ENCODE measurements at places on chromosomes 12 and 14.

GRCh38 chr12:69428351-69429073 lies 41.7 kb upstream of the FRS2 start:
- no peak for DNase-seq

DNA sequence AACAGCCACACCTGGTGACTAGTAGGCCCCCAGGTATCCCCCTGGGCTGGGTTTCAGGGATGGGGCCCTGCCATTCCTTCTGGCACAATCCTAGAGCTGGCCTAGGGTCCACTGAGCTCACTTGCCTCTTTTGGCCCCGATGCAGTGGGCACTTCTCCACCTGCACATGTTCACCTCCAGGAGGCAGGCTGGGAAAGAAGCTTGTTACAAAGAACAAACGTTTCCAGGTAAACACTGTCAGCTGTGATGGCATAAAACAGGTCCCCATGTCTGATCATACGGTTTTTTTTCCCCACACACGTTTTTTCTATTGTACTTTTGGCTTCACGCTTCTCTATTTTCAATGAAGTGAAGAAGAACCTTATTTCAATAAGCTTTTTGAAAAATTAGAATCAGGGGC lies 15.8 kb upstream of the HVCN1 start:
- DNase-seq, result no peak

- no peak for DNase-seq
Measured at GRCh38 chr12:81461163-81461562, 298.0 kb downstream of the PPFIA2 start.

DNA sequence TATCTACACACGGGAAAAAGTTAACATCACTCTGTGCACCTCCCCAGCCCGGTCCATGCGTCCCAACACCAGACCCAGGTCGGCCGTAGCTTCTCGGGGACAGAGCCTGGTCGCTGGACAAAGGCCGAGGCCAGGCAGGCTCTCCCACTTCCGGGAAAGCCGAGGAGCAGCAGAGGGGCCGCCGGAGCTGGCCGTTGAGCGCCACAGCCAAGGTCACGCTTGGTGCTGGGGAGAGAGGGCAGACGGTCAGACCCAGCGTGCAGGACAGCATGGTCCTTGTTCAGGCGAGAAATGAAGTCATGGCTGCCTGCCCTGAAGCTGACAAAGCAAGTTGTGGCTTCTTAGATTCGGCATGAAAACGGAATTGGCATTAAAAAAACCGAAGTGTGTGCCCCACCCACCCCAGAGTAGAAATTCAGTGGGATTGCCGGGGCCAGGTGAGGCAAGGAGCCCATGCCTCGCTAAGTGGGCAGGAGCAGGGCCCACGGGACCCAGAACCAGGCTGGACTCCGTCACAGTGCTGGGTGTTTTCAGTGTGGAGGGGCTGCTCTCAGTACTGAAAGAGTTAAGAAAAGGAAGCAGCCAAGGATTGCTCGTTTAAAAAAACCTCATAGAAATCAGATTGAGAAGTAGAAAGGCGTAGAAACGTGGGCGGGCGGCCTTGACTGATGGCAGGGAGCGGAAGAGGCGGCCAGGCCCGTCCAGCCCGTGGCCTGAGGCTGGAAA lies 4.3 kb downstream of the ARL6IP4 start:
- no peak for DNase-seq

DNA sequence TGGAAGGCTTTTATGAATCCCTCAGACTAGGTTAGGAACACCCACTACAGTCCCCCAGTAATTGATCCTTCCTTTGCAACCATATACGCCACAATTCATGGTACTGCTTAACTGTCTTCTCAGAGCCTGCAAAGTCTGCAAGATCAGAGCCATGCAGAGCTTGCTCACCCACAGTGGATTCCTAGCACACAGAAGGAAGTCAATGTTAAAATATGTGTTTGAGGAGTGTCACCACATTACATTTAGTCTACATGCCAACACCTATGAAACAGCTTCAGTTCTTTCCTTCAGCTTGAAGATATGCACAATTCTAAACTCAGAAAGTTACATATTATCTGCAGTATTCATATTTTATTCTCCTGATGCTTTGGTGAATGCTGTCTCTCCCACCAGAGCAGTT lies 138.5 kb downstream of the NDUFA12 start:
- no peak for DNase-seq

GRCh38 chr12:8491646-8492530 lies 21.4 kb upstream of the CLEC4D start:
- DNase-seq, result no peak

DNA sequence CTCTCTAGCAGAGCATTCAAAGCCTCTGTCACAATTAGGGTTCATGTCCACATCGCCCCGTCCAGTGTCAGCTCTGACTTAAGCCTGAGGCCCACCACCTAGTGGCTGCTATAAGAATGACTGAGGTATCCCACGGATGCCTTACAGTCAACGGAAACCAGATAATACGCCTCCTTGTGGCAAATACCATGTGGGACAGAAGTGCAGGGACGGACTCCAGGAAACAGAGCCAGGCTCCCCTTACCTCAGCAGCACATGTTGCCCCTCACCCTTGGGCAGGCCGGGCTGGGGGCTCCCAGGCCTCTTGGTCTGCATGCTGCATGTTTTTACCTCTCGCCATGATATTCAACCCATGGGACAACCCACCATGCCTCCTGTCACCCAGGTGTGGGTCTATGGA lies 86.3 kb downstream of the VWF start:
- DNase-seq, result peak; percentile 66

GRCh38 chr12:27176765-27177164 lies 67.3 kb upstream of the STK38L start:
- peak; percentile 41 for DNase-seq

GRCh38 chr12:55925870-55926737 lies 1.6 kb downstream of the PYM1 start:
- no peak for DNase-seq

DNA sequence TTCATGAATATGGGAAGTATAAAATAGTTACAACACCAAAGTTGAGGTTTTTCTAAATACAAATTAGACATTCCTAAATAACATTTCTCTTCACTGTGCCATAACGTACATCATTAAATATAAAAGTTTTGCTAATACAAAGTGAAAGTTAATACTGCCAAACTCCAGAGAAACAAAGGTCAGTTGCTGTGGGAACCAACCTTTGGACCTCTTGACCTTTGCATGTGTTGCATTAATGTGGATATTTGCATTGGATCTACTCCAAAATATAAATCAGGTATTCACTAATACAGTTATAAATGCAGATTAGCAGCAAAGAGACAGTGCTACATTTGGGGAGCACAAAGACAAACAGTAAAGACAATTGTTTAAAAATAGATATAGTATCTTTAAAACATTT lies 366.0 kb upstream of the USP15 start:
- DNase-seq, result no peak

GRCh38 chr14:80475074-80475473 lies 263.8 kb upstream of the DIO2 start:
- no peak for DNase-seq

- no peak for DNase-seq
Measured at GRCh38 chr14:100402631-100403030, 79.5 kb downstream of the SLC25A47 start.

GRCh38 chr12:54945082-54945481 lies 39.5 kb downstream of the TESPA1 start:
- no peak for DNase-seq

Measured in activated T-cell treated with anti-CD3 and anti-CD28 coated beads, Interleukin-2, amount 50 U/mL, for 48 hours (primary cell).